ENCODE measurements at places on chromosomes 5 and 9. TPM values are rescaled to one million over a fixed set of nuclear protein-coding genes. Genes with fewer than 3 reads are reported as not detected.

SURF2 gene
- 17.4 TPM for total RNA-seq

ESM1 gene
- total RNA-seq: 1.2 TPM

ZDHHC11B gene
- total RNA-seq: 13.4 TPM

ADCY2 gene
- 0.30 TPM for total RNA-seq

DAPK1 gene
- 5.5 TPM for total RNA-seq

ADAMTS13 gene
- 3.1 TPM for total RNA-seq

DNA sequence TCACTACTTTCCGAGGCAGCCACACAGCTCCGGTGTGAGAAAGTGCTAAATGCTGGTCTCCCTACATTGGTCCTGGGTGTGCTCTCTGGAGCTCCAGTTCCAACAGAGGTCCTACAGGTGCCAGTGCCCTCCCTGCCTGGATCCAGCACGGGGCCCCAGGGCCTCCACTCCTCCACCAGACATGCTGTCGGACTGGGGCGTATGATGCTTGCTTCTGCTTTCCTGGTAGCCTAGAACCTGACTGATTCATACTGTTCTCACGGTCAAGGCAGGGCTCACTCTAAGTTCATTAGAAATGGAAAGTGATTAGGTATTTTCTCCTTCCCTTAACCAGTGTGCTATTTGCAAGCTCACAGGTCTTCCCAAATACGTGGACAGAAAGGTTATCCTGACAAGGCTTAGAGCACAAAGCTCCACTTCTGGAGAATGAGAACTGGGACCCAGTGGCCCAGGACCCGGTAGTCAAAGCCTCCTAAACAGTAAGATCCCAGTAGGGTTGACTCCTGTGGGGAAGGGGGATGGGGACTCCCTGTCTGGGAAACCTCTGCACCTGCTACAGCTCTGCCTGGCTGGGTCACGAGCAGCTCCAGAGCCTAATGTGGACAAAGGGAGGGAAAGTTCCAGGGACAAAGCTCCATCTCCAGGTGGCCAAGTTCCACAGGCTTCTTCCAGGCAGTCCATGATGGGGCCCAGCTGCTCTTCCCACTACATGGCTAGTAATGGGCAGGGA lies 98.1 kb downstream of the PAX5 start:
- DNase-seq: no peak

DNA sequence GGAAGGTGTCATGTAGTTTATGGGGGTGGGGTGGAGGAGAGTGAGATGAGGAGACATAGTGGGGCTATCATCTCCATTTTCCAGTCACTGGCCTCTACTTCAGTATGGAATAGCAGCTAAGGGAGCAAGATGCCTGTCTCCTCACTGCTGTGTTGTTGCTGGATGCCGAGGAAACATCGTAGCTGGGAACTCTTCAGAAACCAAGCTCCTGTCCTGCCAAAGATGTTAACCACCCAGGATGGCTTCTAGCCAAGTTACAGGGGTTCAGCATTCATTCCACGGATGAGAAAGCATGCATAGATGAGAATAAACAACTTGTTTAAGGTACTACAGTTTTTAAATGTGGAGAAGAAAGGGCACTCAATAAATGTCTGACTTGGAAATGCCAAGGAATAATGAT lies 226.5 kb downstream of the ASTN2 start:
- no peak for DNase-seq

- DNase-seq: no peak
Measured at GRCh38 chr5:159330131-159330800, at the start of gene IL12B. IL12B (minus strand) TSS chr5:159330487; CDS start chr5:159326782, 3,705 bp downstream.

DNA sequence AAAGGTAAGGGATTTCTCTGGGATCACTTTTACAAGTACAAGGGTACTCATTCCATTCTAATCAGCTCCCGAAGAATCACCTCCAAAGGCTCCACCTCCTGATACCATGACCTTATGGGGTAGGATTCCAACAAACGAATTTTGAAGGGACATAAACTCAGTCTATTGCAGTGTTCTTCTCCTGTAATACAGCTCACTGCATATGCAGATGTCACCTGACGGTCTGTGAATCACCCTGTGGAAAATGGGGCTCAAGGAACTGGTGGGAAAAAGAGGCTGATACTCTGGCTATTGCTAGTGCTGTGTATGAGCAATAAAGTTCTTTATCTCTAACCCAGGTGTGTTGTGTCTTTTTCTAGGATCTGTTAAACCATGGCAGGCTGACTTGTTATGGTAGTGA lies 42.4 kb upstream of the CCDC112 start:
- no peak for DNase-seq

DNA sequence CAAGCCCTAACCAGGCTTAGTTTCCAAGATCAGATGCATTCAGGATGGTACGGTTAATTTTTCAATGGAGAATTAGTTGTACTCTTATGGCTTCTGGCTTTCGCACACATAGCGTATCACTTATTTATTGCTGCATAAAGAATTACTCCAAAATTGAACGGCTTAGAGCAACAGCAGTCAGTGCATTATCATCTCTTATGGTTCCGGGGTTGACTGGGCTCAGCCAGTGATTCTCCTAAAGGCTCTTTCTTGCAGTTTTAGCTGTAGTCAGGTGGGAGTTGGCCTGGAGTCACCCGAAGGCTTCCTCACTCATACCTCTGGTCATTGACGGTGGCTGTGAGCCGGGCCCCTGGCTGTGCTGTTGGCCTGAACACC lies 595 bp upstream of the GRHPR start:
- no peak for DNase-seq

- no peak for DNase-seq
Measured at GRCh38 chr9:113997610-113998009, 80.5 kb downstream of the AMBP start.

- no peak for DNase-seq
Measured at GRCh38 chr9:93711002-93711401, 134.6 kb downstream of the PHF2 start.

GRCh38 chr9:120383999-120384924 lies 195.7 kb downstream of the CDK5RAP2 start:
- no peak for DNase-seq

DNA sequence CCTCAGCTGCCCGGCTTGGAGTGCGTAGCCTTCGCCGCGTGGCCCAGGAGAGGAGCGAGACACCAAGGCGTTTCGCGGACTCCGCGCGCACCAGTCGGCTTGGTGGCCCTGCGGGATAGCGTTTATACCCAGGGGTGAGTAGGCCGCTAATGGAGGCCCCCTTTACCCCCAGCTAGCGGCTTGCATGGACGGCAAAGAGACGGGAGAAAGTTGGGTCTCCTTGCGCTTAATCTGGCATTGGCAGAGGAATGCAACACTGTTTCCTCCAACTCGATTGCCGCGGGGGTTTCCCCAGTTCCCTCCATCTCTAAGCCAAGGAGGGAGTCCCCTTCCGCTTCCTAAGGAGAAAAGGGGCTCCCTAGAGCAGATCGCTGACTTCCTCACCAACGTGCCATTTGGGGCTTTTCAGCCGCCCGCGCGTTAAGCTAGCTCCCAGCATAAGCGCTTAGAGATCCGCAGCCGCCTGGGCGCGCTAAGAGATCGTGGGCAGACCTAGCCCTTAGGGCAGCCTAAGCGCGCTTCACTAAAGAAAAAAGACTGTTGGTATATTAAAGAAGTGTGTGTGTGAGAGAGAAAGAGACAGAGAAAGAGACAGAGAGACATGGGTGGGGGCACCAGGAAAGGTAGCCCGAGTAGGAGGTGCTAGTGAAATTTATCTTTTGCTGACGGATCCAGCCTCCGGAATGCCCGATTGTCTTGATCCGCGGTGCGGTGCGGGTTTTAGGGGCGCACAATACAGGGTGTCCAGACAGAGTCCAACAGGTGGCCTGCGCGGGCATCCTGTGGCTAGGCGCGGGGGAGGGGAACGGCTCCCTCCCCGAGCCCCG lies 597.9 kb upstream of the SGCD start:
- DNase-seq: peak; percentile 42

DNA sequence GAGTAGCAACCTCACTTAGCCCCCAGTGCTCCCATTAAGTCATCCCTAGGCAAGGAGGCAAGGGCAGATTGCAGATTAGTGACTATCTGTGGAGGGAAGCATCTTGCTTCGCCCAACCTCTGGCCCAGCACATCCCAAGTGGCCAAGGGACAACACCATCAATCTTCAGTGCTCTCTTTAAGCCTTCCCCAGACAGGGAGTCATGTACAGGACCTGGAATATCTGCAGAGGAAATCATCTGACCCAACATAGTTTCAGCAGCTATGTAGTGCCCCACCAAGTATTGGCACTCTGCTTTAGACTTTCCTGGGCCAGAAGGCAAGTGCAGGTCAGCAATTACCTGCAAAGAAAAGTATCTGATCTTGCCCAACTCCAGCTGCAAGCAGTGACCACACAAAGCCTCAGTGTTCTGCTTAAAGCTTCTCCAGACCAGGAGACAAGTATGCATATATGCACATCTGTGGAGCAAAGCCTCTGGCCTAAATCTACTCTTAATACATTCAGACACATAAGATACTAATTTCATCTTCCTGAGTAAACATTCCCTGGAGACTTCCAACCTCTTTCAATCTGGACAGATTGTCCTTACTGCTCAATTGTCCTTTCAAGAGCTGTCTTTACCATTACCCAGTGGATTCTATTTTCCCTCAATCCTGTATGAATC lies 224.8 kb upstream of the VLDLR start:
- DNase-seq: no peak

DNA sequence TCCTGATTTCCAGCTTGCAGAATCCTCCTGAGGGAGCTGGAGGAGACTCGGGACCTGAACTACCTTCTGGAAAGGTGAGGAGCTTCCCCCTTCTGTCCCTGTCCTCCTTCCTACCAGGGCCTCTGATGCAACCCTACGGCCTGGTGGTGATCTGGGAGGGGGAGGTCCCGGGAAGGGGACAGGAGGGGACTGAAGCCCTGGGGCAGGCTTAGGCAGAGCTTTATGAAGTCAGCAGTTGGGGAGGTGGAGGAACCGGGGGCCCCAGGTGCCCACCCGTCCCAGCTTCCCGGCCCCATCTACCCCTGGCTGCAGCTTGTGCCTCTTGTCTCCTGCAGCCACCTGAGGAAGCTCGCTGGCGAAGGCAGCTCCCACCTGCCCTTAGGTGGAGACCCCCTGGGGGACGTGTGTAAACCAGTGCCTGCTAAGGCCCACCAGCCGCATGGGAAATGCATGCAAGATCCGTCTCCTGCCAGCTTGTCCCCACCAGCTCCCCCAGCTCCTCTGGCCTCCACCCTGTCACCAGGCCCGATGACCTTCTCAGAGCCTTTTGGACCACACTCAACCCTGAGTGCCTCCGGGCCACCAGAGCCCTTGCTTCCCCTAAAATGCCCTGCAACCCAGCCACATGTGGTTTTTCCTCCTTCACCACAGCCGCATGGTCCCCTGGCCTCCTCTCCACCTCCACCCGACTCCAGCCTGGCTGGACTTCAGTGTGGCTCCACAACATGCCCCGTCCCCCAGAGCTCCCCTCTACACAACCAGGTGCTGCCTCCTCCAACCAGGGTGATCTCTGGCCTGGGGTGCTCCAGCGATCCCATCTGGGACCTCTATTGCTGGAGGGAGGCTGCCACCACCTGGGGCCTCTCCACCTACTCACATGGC lies 2.1 kb downstream of the SPATA31E1 start:
- DNase-seq: no peak

DNA sequence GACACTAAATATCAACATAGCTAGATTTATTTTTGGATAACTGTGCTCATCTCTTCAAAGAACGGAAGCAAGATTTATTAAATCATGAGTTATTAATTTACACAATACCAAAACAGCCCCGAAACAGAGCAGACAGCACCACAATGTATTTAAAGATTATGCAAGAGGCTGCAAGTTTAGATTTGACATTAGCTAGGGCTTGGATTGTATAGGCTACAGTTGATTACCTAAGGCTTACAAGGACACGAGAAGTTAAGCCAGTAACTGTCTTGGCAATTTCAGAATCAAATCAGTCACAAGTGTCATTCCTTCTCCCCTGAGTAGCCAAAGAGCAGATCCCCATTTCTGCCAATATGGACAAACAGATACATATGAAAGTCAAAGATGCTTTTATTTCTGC lies 152.6 kb downstream of the MED27 start:
- DNase-seq: no peak

DNA sequence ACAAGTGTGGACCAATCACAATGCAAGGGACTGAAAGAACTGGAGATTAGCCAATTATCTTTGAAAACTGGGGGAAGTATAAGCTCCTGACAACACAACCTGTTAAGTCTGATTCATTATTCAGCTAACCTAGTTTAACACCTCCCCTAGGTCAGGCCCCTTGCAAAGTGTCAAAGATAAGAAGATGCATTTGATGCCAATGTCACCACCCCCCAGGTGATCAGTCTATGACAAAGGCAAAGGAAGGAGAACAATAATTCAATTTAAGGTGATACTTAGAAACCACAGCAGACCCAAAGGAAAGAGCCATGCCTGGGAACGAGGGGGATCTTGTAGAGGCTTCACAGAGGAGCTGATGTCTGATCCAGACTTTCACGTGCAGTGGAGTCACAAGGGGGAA lies 137.9 kb downstream of the FBXL7 start:
- no peak for DNase-seq

- no peak for DNase-seq
Measured at GRCh38 chr9:119588874-119589744, 219.9 kb upstream of the BRINP1 start.

GRCh38 chr5:41256400-41256799 lies 43.1 kb upstream of the C6 start:
- no peak for DNase-seq
